ENCODE measurements at places on chromosomes 3 and 15. TPM values are rescaled to one million over a fixed set of nuclear protein-coding genes. Genes with fewer than 3 reads are reported as not detected.

SLC2A2 gene
- total RNA-seq: 13.0 TPM

RBP2 gene
- not detected for total RNA-seq

CNTN4 gene
- 1.0 TPM for total RNA-seq

GPR149 gene
- total RNA-seq: not detected

SERPINI1 gene
- 4.8 TPM for total RNA-seq

CNTN3 gene
- total RNA-seq: 0.80 TPM

CAPN3 gene
- total RNA-seq: 0.35 TPM

IQCF6 gene
- not detected for total RNA-seq

ZBTB20 gene
- total RNA-seq: 64.1 TPM

KCNAB1 gene
- total RNA-seq: not detected

BFSP2 gene
- not detected for total RNA-seq

PARP3 gene
- total RNA-seq: 49.8 TPM

LMAN1L gene
- total RNA-seq: not detected
